Kidney tubule cell (primary cell): ENCODE measurements at places on chromosomes 5 and 9.

- peak; percentile 57 for DNase-seq
Observed at GRCh38 chr9:105475302-105475701, 27.5 kb downstream of the FSD1L start.

GRCh38 chr5:18032744-18033143, 398.5 kb downstream of the TAF11L14 start:
- no peak for DNase-seq

DNA sequence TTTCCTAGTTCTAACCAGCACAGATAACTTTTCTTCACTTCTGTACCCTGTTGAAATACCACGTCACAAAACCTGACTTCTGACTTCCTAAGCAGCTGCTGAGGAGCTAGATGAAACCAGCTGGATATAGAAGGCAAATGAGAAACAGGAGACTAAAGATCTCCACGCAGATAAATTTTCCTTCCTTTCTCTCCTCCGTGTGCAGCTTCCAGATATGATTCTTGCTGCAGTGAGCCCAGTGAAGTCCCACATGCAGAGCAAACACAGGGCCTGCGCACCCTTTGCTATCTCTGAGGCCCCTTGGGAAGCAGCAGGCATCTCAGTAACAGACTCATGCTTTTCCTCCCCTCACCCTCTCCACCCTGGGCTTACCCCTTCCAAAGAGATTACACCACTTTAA, 1638.3 kb downstream of the MAT2B start:
- DNase-seq = no peak

- DNase-seq = no peak
Observed at GRCh38 chr5:139386050-139386438, 2.9 kb upstream of the SLC23A1 start.
